AG20443 (cell line): ENCODE measurements at places on chromosomes 12 and 14.

- DNase-seq: no peak
These were observed 10.1 kb downstream of the MYRFL start for GRCh38 chr12:69835081-69835480.

GRCh38 chr14:49405291-49405690 is 180.9 kb downstream of the RPS29 start:
- peak; percentile 9 for DNase-seq

GRCh38 chr12:49824895-49825294 is 3.3 kb downstream of the NCKAP5L start:
- DNase-seq: peak; percentile 77

DNA sequence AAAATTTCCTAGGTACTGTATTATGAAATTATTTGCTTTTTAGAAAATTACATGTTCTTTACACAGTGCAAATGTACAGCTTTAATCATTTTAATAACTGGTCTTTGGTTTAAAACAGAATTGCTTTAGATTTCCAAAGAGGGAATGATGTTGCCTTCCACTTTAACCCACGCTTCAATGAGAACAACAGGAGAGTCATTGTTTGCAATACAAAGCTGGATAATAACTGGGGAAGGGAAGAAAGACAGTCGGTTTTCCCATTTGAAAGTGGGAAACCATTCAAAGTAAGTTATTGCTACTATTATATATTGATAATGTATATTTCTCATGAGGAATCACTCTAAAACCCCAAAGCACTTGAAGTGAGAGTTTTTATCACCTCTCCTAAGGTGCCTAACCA is 13.4 kb downstream of the LGALS3 start:
- DNase-seq: no peak

- DNase-seq: no peak
These were observed 118.3 kb downstream of the MED13L start for GRCh38 chr12:116159175-116159574.

- DNase-seq: no peak
These were observed 1102.8 kb downstream of the BCL11B start for GRCh38 chr14:98169170-98169587.

DNA sequence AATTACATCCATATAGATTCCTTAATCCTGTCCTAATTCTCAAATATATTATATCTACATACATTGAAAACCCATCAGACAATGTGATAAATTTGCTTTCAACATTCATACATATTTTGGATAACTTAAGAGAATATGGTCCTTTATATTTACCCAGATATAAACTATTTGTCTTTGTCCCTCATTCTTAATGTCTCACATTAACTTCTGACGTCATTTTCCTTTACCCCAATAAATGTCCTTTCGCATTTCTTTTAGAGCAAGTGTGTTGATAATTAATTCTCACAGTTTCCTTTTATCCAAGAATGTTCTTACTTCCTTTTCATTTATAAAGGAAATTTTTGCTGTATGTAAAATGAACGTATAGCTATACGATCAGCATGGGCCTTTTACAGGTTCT is 12.6 kb upstream of the PTPRR start:
- DNase-seq: no peak

- no peak for DNase-seq
These were observed 10.7 kb upstream of the ARID4A start for GRCh38 chr14:58287607-58288042.

DNA sequence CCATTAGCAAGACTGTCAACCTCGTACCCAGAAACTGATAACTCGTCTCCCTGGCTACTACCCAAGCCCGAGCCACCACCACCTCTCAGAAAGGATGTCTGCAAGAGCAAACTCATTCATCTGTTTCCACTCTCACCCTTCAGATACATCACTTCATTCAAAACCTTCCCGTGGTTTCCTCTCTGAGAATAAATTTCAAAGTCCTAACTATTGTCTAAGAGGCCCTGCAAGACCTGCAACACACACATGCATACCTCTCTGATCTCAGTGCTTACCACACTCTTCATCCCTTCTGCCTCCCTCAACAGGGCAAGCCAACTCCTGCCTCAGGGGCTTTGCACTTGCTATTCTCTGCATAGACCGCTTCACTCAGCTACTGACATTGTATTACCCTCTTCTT is 40.6 kb downstream of the PPP1R13B start:
- no peak for DNase-seq

GRCh38 chr14:46999661-47000060 is 348.1 kb upstream of the RPL10L start:
- no peak for DNase-seq

- DNase-seq: no peak
These were observed 7.9 kb downstream of the METTL25 start for GRCh38 chr12:82366197-82366596.

- no peak for DNase-seq
These were observed 89.6 kb downstream of the MSRB3 start for GRCh38 chr12:65368055-65368454.

- DNase-seq: no peak
These were observed 14.2 kb downstream of the TMEM63C start for GRCh38 chr14:77195766-77196165.

DNA sequence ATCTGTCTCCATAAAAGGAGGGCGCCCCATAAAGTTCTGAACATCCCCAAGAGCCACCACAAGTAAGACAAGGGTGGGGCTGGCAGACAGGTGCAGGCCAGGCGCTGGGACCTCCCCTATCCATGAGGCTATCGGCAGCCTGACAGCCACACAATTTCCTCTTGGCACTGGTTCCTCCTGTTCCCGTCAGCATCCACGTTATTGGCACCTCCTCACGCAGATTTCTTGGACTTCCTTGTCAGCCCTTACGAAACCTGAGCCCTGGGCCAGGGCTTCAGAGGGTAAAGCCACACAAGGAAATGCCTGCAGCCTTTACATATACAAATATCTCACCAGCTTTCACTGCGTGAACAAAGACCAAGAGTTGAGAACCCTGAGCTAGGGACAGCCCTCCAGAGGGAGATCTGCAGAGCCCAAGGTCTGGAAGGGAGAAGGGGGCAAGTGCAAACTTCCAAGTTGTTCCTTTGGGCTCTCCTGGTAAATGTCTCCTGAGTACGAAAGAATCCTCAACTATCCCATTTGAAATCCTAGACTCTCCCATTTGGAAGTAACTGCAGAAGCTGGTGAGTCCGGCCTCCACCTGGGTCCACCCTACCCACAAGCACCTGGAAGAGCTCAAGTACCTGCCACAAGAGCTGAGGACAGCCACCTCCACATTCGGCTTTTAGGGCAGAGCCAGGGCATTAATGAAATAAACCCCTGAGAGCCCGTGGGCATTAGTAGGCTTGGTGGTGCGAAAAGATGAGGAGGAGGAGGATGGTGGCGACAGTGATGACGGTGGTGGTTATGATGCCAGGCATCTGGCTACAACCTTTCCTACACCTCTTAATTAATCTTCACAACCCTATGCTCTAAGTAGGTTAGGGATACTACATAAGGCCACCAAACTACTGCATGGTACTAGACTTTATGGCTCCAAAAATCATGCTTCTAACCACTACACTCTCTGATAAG is 5.5 kb upstream of the TC2N start:
- DNase-seq: peak; percentile 41

- DNase-seq: no peak
These were observed 24.7 kb upstream of the DNAAF2 start for GRCh38 chr14:49659526-49660455.

GRCh38 chr12:139585-139984 is 73.0 kb downstream of the IQSEC3 start:
- DNase-seq: no peak

DNA sequence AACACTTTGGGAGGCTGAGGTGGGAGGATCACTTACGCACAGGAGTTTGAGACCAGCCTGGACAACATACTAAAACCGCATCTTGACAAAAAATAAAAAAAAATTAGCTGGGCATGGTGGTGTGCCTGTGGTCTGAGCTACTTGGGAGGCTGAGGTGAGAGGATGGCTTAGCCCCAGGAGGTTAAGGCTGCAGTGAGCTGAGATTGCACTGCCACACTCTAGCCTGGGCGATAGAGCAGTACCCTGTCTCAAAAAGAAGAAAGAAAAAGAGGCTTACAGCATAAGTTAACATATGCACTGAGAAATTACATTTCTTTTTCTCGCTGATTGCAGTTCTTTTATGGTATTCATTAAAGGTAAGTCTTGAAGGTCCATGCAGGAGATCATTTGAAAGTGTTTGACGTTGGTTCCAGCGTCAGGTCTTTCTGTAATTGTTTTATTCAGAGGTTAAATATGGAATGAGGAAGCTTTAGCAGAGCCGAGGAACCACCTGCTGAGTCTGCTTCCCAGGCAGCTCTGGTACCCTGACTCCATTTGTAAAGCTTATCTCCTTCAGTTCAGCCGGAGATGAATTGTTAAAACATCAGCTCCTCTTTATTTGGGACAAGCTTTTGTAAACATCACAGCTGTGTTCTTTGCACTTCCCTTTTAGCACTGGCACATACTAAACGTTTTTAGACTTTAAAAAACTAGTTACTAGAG is 18.5 kb downstream of the SFSWAP start:
- DNase-seq: no peak

DNA sequence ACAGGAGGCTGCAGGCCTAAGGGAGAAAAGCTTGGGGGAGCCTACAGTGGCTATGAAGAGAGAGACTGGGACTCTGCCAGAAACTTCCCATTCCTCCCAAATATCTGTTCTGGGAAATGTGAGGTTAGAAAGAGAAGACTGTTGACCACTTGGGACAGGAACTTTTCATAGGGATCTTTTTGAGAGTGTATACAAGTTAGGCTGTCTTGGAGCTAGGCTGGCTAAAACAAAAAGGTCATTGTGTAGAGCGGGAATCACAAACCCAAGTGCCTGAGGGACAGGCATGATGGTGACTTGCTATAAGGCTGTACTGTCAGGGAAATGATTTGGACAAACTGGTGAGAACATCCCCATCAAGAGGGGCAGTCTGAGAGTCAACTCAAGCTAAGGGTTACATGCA is 175.1 kb downstream of the GRIP1 start:
- DNase-seq: no peak

DNA sequence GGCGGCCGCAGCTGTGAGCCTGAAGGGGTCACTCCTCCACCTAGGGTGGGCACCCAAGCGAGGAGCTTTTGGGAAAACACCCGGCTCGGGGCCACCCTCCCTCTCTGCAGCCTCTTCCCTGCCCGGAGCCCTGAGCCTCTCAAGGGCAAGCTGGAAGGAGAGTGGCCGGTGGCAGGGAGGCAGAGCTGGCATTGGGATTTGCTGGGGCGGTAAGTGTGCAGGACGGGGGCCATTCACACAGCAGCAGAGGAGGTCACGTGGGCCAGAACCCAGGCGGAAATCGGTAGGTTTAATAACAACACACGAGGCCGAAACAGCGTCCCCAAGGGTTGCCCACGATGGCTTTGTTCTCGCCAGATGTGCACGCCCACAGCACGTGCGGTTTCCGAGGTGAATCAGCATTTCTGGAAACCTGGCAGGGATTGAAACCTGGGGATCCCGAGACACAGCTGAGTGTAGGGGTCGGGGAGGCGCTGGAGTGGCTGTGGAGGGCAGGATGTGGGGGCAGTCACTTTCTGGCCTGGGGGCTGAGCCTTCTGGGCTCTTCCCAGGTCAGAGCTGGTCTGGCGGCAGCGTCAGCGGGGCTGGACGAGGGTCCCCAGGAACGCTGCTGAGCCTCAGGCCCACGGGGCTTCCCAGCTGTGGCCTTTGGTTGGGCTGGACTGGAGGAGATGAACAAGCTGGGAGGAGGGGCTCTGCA is 23.5 kb downstream of the NOC4L start:
- no peak for DNase-seq

- DNase-seq: no peak
These were observed 326.9 kb downstream of the TMEM121 start for GRCh38 chr14:105853089-105853906.

GRCh38 chr14:61524211-61524806 is 171.0 kb upstream of the HIF1A start:
- DNase-seq: peak; percentile 24

- DNase-seq: peak; percentile 44
These were observed 53.9 kb upstream of the DCD start for GRCh38 chr12:54701940-54702592.

- peak; percentile 90 for DNase-seq
These were observed at the start of gene AHNAK2 for GRCh38 chr14:104977681-104978653. AHNAK2 (minus strand) TSS chr14:104978374; CDS start chr14:104978237, 137 bp downstream.

DNA sequence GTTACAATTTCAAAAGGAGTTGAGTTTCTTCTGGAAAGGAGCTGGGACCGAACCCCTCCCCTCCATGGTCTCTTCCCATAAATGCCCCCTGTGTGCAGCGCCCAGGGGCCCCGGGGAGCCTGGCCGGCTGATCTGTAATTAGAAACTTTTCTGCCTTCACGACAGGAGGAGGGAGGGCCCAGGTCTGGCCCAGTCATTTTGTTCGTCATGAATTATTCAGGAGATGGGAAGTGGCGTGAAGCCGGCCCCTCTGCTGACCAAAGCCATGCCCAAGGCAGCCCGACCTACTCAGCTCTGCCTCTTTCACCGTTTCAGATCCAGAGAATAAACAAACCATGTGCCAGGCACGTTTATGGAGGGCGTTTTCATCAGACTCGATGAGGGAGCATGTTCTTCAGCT is 33.3 kb upstream of the MSI1 start:
- DNase-seq: no peak

DNA sequence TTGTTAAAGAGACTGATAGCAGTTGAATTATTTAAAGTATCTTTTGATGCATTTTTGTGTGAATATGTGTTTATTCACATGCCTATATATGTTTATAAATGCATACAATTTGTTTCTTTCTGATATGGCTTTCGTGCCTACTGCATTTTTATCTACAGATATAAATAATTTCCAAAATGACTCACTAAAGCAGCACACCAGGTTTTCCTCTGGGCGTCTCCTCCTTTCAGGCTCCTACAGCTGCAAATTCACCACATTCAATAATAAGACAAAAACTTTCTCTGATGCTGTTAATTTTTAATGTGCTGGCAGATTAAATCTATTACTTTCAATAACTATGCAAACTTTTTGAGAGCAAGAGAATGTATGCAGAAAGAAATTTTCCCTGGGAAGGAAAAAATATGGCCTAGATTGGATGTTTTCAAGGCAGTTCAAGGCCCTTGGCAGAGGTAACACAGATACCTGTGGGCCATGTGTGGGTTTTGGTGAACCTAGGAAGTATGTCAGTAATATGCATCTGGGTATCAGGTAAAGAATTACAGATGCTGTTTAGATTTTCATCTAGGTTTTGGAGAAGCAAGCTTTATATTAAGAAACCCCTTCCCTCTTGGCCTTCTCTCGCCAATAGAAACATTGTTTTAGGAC is 381.8 kb downstream of the EGLN3 start:
- DNase-seq: no peak

- no peak for DNase-seq
These were observed 19.7 kb upstream of the FAM234B start for GRCh38 chr12:13024531-13024916.

GRCh38 chr14:33897878-33898535 is 52.9 kb downstream of the EGLN3 start:
- DNase-seq: no peak
